ENCODE measurements at places on chromosomes 1 and 21. TPM values are rescaled to one million over a fixed set of nuclear protein-coding genes. Genes with fewer than 3 reads are reported as not detected.

The PAX7 gene
- total RNA-seq = not detected

The PYCR2 gene
- 100 TPM for total RNA-seq

The OTUD7B gene
- 30.2 TPM for total RNA-seq

DNA sequence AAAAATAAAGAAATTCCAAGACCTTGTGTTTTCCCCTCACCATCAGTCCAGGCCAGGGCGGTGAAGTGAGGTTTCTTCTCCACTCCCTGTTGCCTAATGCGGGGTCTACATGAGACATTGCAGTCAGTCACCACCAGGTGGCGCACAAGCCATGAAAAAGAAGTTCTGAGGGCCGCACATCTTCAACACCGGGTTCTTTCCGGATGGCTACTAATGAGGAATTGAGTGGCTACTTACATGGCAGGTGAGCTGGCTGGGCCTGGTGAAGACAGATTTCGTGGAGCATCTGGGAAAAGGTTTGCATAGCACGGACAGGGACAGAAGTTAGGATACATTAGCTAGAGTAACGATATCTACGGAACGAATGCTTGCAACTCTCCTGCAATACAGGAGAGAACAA lies 15.8 kb upstream of the S100A11 start:
- no peaks in the 10 kb centered on the region for H3K27me3 ChIP-seq
- H3K4me3 ChIP-seq = no peak overlapping the region
- H3K27ac ChIP-seq = no peak overlapping the region
- peaks cover 34% of the 10 kb centered on the region for H3K4me1 ChIP-seq
- peak; percentile 77 for DNase-seq

- peaks cover 3% of the 10 kb centered on the region for H3K36me3 ChIP-seq
- no peaks in the 10 kb centered on the region for H3K4me1 ChIP-seq
- DNase-seq = no peak
- no peak overlapping the region for H3K27ac ChIP-seq
These were observed 54.5 kb upstream of the NADK start for GRCh38 chr1:1832820-1833219.

DNA sequence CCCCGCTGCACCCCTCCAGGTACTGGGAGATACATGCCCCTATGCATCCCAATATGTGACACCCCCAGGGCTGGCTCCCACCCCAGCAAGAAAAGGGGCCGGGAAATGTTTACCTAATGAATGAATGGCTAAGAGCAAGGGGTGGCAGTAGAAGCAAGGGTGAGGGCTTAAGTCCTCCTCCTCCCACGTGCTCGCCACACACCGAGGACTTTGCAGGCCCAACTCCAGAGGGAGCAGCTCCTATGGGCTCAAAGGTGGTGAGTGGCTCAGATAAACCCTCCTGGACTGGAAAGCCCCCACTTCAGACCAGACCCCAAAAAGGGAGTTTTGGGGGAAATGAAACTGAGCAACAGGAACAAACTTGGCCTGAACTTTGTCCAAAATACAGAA lies 11.4 kb downstream of the SLC45A3 start:
- H3K27ac ChIP-seq = peak overlapping the region; percentile 45
- no peak overlapping the region for H3K4me3 ChIP-seq
- no peaks in the 10 kb centered on the region for H3K27me3 ChIP-seq
- no peak for DNase-seq

DNA sequence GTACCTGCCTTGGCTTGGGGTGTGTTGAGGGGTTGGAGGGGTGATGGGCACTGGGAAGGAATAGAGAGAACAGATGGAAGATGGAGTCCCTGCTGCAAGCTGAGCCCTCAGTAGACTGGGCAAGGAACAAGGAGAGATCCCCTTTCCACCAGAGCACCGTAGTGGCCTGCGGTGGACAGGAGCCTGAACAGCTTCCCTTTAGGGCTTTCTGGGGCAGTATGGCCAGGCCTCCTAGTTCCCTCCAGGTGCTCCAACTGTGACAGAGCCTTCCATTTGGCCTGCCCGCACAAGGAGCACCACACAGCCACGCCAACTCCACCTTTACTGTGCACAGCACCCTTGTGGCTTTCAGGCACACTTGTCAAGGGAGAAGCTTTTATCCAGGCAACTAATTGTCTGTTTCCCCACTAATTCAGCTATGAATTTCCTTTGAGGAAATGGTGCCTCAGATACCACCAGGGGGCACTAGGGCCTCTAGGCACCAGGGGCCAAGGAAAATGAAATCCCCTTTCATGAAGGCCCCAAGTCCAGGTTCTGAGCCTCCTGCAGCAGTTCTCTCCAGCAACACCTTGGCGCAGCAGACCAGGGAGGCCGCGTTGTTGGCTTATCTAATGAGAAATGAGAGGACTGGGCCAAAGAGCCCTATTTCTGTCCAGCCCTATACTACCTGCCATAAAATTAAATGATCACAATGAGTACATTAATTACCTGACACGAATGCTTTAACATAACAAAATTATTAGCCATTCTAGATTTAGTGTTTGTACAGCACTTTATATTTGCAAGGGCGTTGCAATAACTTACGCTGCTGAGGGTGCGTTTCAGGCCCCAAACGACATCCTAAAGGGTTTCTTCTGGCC lies 23.1 kb upstream of the ERI3 start:
- no peaks in the 10 kb centered on the region for H3K4me1 ChIP-seq
- no peak for DNase-seq

GRCh38 chr21:46187261-46187660 lies 3.0 kb upstream of the SPATC1L start:
- no peak overlapping the region for H3K4me3 ChIP-seq
- DNase-seq = no peak
- peaks cover 16% of the 10 kb centered on the region for H3K4me1 ChIP-seq
- H3K27me3 ChIP-seq = no peaks in the 10 kb centered on the region

- DNase-seq = peak; percentile 85
- peaks cover 75% of the 10 kb centered on the region for H3K4me1 ChIP-seq
- peak overlapping the region; percentile 99 for H3K27ac ChIP-seq
- H3K4me3 ChIP-seq = peak overlapping the region; percentile 73
- H3K36me3 ChIP-seq = no peaks in the 10 kb centered on the region
- no peaks in the 10 kb centered on the region for H3K27me3 ChIP-seq
These were observed 84.7 kb downstream of the RIPK4 start for GRCh38 chr21:41681939-41682718.

DNA sequence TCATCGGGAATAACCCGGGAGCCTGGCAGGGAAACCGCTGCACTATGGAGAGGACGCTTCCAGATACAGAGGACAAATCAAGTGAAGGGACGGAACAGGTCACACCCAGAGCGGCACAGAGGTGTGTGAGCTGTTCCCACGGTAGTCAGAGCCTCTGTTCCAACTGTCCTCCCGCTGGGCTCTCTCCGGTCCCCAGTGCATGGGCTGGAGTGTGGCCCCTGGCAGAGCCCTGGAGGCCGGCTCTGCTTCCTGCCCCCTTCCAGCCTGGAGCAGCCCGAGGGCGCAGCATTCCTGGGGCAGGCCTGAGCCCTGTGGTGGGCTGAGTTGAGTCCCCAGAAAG lies 11.9 kb upstream of the ZBTB21 start:
- H3K4me1 ChIP-seq = no peaks in the 10 kb centered on the region
- no peak overlapping the region for H3K27ac ChIP-seq
- H3K4me3 ChIP-seq = no peak overlapping the region
- DNase-seq = no peak
- no peaks in the 10 kb centered on the region for H3K36me3 ChIP-seq

- H3K4me1 ChIP-seq = peaks cover 40% of the 10 kb centered on the region
- H3K4me3 ChIP-seq = peak overlapping the region; percentile 86
- no peaks in the 10 kb centered on the region for H3K36me3 ChIP-seq
- peak; percentile 80 for DNase-seq
These were observed 1.6 kb downstream of the PCAT6 start for GRCh38 chr1:202812176-202813026.

DNA sequence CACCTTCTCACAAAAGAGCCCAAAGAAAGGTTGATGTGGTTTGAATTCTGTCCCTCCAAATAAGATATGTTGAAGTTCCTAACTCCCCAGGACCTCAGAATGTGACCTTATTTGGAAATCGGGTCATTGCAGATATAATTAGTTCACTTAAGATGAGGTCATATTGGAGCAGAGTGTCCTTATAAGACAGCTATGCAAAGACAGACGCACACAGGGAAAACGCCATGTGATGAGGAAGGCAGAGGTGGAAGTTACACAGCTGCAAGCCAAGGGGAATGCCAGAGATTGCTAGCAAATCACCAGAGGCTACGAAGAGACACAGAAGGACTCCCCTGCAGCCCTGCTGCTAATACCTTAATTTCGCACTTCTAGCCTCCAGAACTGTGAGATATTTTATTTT lies 5.2 kb upstream of the ABCB10 start:
- no peak overlapping the region for H3K27ac ChIP-seq
- no peaks in the 10 kb centered on the region for H3K27me3 ChIP-seq
- no peak overlapping the region for H3K4me3 ChIP-seq
- no peaks in the 10 kb centered on the region for H3K36me3 ChIP-seq
- H3K4me1 ChIP-seq = no peaks in the 10 kb centered on the region
